ENCODE measurements at places on chromosomes 4 and X. TPM values are rescaled to one million over a fixed set of nuclear protein-coding genes. Genes with fewer than 3 reads are reported as not detected.

The MAGIX gene
- 0.59 TPM for polyA plus RNA-seq

The SPACA5 gene
- polyA plus RNA-seq, result not detected

DNA sequence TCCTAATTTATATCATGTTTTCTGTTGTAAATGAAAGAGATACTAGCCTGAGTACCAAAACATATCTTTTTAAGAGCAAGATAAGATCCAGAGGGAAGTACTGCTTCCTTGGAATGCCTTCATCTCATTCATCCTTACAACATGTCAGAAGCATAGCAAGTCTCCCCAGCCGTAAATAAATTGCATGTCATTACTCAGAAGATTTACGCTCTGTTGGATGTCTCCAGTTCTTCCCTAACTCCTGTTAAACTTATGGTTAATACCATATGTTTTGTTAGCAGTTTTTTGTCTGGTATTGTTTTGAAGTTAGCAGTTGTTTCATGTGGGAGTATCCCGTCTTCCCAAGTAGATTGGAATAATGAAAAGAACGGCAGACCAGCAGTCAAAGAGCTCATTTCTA lies 7.5 kb upstream of the GPC3 start:
- no peak overlapping the region for H3K27ac ChIP-seq
- no peak for DNase-seq
- no peaks in the 10 kb centered on the region for H3K27me3 ChIP-seq
- no peaks in the 10 kb centered on the region for H3K36me3 ChIP-seq

The SSX4B gene
- polyA plus RNA-seq, result not detected

DNA sequence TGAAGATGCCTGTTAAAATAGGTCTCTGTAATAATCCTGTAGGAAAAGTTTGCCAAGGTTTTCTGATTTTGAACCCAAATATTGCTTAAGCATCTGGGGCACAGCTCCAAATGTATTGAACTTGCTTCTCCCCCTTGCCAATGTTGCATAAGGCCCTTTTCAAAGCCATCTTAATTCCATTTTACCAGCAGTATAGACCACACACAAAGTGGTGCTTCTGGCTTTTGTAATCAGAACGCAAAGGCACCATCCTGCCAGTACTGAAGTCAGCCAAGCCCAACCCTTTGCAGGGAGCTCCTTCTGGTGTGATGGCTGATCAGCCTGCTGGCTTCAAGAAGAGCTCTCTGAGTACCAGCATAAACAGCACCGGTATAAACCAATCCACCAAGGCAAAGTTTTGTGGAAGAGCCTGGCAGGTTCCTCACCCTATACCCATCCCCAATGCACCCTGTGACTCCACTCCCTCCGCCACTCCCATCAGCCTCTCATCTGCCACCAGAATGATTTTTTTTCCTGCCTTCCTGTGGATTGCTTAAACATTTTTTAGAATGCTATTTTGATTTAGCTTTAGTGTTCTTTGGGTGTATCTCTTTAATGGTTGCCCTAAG lies 39.2 kb upstream of the USP9X start:
- no peak overlapping the region for H3K4me3 ChIP-seq
- H3K27me3 ChIP-seq, result peaks cover 5% of the 10 kb centered on the region
- no peaks in the 10 kb centered on the region for H3K4me1 ChIP-seq
- H3K27ac ChIP-seq, result no peak overlapping the region
- no peak for DNase-seq
- H3K36me3 ChIP-seq, result no peaks in the 10 kb centered on the region

DNA sequence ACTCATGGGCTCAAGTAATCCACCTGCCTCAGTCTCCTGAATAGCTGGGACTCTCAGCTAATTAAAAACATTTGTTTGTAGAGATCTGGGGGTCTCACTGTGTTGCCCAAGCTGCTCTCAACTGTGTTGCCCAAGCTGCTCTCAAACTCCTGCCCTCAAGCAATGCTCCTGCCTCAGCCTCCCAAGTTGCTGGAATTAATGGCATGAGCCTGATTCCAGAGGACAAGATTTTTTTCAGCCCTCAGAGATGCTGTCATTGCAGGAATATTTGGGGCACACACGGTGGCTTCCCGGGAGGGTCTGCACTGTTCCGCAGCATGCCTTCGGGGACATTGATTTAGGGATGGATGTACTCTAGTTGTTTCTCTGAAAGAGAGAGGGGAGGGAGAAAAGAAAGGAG lies 49.7 kb downstream of the STK32B start:
- no peaks in the 10 kb centered on the region for H3K36me3 ChIP-seq
- no peaks in the 10 kb centered on the region for H3K27me3 ChIP-seq

All from keratinocyte (primary cell).